ENCODE measurements at places on chromosomes 3 and 15.

DNA sequence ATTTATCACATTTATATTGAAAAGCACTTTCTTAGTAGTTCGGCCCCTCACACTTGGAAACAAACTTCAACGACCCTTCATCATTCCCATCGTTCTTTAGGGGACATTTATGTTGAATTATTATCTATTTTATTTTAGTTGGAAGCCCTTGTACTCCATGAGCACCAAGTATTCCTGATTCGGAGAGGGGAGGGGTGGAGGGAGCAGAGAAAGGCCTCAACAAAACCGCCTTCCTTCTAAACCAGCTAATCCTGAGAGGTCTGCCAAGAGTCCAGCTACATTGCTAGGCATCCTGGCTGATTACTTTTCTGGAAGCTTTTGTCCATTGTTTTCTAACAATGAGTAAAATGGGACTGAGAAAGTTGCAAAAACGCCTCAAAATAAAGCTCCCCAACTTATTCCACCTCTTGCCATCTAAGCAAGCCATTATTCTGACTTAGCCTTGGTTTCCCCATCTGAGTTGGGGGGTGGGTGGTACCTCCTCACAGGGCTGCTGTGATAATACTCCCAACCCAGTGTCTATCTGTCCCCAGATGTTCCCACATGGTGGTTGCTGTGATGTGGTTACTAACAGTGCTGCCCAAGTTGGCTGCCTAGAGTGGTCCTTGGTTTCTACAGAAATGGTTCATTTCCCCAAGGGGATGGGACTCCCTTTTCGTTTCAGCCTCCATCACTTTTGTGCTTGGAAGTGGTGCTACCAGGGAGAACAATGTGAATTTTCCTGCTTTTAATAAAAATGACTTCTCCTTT, 1.2 kb upstream of the TMEM158 start:
- no peak for DNase-seq

DNA sequence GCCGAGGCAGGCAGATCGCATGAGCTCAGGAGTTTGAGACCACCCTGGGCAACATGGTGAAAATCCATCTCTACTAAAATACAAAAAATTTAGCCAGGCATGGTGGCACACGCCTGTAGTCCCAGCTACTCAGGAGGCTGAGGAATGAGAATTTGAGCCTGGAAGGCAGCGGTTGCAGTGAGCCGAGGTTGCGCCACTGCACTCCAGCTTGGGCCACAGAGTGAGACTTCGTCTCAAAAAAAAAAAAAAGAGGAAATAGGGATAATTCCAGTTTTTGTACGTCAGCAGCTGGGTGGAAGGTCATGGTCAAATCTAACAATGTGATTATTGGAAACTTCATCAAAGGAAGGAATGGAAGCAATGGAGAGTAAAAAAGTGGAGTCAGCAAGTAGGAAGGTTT, 3.1 kb downstream of the CMC1 start:
- no peak for DNase-seq

GRCh38 chr15:31477301-31477700, 150.7 kb downstream of the KLF13 start:
- DNase-seq: no peak

DNA sequence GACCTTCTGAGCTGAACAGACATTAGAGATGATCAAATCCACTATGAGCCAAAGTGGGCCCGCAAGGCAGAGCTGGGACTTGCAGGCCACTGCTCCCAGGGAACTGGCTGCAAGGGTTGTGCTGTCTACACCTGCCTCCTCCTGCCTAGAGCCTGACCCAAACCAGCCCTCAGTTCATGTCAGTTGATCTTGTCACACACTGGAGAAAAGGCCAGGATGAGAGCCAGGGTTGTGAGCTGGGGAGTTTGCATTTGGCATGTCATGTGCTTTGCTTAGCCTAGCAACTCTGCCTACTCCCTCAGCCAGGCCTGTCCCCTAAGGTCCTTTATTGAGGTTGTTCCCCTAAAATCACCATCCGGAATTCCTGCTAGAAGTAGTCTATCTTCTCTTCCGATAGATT, 67.8 kb downstream of the RAB11A start:
- no peak for DNase-seq

DNA sequence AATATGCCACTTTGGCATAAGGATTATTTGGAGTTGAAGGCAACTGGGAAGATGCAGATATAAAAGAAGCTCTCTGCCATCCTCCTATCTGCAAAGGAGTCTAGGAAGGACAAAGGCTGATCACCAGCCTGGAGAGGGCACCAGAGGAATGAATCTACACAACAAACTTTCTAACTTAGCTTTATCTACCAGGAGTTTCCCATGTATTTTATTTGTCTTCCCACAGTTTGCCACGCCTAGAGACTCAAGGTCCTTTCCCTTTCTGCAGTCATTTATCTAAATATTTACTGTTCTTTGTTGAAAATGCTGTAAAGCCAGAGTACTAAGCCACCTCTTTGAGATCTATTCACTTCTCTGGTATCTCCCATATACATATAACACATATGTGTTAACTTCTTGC, 32.2 kb downstream of the GPR176 start:
- no peak for DNase-seq

- DNase-seq: no peak
Measured at GRCh38 chr3:139024968-139025367, 4.2 kb upstream of the PRR23B start.

DNA sequence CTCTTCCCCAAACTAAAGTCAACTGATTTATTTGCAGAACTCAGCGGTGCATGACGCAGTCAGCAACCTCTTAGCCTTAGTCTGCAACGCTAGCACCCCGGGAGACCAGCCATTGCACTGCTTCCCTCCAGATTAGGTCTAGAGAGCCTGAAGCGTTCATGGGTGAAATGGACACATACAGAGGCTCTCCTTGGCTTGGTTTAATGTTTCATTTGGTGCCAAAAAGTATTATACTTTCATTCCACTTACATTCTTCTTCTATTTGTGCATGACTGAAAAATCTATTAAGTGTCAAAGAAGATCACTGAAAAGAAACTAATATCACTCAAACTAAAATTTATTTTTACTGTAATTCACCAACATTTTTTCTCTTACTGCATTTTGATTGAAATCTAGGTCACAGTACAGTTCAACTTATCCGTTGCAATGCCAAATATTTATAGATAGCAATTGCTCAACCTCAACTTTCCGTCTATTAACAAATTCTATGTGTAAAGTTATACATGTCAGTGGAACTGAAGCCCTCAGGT, 116.2 kb downstream of the ROBO1 start:
- DNase-seq: peak; percentile 61

DNA sequence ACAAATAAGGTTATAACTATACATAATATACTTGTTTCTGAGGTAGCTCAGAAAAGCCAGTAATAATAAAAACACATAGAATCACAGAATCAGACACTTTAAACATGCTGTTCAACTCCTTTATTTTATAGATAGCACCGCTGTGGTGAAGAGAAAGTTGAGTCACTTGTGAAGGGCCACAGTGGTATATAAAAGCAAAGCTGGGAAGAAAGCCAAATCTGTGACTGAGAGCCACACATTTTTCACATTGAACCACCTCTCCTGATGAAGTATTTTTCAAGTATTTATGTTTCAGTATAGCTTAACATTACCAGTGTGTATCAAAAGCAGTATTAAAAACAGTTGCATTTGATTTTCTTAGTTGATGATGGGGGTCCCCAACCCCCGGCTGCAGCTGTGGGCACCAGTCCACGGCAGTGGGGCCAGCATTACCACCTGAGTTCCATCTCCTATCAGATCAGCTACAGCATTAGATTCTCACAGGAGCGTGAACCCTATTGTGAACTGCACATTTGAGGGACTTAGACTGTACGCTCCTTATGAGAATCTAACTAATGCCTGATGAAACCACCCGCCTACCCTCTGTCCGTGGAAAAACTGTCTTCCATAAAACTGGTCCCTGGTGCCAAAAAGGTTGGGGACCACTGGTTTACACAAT, 46.2 kb downstream of the TBL1XR1 start:
- peak; percentile 76 for DNase-seq

- DNase-seq: no peak
Measured at GRCh38 chr3:175015056-175015635, 156.0 kb downstream of the NAALADL2 start.

DNA sequence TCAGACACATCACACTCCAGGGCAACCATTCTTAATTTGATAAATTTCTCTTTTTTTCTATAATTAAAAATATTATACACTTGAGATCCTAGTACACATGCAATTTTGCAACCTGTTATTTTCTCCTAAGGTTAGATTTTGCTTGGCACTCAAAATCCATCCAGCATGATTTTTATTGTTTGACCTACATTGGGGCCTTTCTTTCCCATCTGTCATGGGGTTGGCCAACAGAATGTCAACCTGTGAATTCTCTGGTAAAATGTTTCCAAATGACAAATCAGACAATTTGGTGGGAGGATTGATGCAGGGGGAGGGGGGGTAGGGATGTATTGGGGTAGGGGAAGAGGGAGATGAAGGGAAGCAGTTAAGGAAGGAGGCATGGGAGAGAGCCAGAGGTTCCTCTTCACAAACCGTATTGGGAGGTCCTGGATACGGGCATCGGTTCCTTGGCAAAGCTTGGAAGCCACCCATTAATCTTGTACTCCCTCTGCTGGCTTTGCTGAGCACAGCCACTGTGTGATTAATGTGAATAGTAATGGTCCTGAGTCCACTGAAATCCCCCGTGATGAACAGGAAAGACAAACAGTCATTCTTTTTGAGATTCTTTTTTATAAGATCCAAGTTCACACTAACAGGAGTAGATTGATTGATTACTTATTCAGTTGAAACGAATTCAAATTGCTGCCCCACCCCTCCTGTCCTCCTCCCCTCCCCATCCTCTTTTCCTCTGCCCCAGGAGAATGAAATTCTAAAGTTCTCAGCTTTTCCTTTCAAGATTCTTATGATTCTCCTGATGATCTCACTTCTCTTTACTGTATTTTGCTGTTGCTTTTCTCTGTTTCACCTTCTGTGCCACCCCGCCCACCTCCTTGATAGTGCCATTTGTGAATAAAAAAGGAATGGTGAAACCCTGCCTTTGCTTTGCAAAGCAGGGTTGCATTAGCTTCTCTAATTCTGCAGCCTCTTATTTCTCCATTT, 82.2 kb upstream of the SLC25A26 start:
- peak; percentile 38 for DNase-seq

DNA sequence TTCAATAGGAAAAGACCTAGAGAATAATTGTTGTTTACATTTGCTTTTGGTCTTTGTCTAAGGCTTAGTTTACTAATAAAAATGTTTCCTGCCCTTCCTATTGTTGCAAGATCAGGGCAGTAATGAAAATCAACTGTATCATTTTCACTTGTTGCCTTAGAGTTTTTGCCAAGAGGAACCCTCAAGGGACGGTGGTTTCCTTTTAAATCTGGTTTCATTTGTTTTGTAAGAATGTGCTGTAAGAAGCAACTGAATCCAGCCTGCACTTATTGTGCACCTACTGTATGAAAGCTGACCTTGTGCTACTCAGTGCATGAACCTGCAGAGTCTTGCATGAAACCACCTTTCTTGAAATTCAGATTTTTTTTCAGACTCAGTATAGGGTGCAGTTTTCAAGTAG, 5.3 kb downstream of the IGF1R start:
- DNase-seq: no peak

- DNase-seq: no peak
Measured at GRCh38 chr15:67413770-67414390, 107.1 kb upstream of the C15orf61 start.

DNA sequence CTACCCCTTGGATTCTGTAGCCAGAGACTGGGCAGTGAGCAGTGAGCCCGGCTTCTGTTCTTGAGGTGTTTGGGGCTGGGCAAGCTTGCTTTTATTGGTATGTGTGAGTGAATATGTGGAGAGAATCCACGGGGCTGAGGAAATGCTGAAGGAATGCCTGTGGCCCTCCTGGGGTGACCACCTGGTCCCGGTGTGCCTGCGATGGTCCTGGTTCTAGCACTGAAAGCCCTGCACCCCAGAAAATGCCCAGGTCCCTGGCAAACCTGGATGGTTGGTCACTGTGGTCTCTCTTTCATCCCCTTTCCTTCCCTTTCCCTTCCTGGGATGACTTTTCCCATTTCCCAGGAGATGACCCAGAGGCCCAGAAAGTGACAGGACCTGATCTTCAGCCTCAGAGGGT, 4.2 kb downstream of the ZBTB47 start:
- no peak for DNase-seq

DNA sequence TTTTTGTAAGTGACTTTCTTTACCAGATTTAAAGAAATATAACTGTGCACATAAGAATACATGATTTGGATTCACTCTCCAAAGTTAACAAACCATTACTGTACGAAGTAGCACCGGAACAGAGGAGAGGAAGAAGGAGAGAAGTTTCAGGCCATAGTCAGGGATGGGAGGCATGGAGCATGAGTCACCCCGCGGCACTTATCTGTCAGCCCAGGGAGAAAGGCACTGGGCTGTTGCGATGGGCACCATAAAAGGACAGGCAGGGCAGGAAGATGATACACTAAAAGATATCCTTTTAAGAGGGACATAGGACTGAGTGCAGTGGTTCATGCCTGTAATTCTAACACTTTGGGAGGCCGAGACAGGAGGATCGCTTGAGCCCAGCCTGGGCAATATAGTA, 37.0 kb downstream of the TTC23 start:
- DNase-seq: no peak

DNA sequence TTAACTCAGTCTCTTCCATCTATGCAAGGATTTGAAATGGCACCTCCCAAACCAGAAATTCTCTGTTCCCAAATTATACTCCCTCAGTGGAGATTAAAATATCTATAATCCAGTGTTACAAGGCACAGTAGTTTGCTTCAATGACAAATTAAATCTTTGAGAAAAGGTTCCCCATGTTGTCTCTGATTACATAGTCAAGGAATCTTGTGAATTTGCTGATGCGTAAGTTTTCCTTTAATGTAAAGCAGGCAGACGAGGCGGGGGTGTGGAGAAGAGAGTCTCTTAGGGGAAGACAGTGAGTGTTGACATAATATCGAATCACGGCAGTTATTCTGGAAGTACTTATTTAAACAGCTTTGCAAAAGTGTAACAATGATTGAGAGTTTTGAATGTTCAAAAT, 236.4 kb upstream of the RARB start:
- DNase-seq: peak; percentile 6

DNA sequence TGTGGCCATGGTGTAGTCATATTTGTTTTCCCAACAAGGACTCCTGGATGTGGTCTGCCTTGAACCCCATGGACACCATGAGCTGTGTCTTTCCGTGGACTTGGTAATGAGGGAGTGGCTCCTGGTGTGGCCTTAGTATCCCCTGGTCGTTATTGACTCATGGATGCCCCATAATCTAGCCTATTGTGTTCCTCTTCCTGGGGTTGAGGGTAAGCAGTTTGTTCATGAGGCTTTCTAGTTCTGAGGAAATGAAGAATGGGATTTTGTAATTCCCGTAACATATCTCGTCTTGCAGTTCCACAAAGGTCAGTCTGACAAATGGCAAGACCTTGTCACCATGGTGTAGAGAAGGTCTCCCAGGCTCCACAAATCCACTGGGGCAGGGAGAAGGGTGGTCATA, 22.6 kb downstream of the RAB7A start:
- no peak for DNase-seq

- DNase-seq: no peak
Measured at GRCh38 chr3:14689247-14689980, 14.5 kb downstream of the C3orf20 start.

DNA sequence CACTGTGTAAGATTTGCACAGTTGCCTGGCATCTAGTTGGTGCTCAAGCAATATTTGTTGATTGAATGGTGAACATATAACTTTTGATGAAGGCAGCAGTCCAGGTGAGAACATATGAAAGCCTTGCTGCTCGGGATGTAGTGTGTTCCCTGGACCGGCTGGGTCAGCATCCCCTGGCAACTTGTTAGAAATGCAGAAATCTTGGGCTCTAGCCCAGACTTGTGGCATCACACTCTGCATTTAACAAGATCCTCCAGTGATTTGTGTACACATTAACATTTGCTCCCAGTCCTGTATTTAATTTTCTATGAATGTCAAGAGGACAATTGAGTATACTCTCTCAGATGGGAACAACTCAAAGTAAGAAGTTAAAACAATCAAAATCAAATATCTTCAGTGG, 69.0 kb upstream of the SAMMSON start:
- no peak for DNase-seq

Measured in NCI-H510A treated with DMSO at 0.1 percent for 48 hours (cell line).